ENCODE measurements at places on chromosomes 5 and 9. TPM values are rescaled to one million over a fixed set of nuclear protein-coding genes. Genes with fewer than 3 reads are reported as not detected.
A peak's percentile ranks its signal among the peaks of the same experiment; 100 is the strongest.

GRCh38 chr5:1161108-1161832 is 40.1 kb upstream of the SLC6A19 start:
- DNase-seq, result no peak

GRCh38 chr5:34608368-34608767 is 47.8 kb upstream of the RAI14 start:
- no peak for DNase-seq

GRCh38 chr5:146794326-146795029 is 84.1 kb downstream of the PPP2R2B start:
- DNase-seq, result no peak

- no peak for DNase-seq
Observed at GRCh38 chr5:23012842-23013241, 159.7 kb upstream of the CDH12 start.

DNA sequence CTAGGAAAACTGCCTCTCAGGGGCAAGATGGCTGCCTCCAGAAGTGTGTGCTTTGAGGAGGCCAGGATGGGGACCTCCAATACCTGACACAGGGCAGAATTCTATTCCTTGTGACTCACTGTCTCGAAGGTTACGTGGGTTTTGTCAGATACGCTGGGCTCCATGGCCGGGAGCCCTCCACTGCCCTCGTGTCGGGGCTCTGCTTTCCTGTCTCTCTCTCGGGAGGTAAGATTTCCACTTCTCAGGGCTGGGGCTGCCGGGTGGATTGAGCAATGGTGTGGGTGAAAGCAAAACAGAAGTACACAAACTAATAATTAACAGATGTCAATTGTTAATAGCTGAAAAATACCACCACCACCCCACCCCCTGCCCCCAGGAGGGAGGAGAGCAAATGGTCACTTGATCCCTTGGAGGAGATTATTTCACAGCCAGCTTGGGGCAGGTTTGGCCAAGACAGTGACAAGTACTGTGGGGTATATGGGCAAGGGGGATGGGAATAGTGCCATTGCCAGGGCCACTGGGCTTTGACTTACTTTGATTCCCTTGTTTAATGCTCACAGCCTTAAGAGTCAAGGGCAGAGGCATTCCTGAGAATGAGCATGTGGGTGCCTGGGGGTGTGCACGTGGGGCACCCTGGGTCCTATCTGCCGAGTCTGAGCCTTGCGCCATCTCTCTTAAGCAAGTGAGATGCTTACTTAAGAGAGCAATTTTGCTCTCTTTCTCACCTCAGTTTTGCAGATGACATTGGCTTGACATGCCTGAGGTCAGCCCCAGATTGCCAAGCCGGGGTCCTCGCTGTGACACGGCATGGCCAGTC is 28.8 kb upstream of the DAB2IP start:
- no peak for DNase-seq

The GADD45G gene
- total RNA-seq, result 6.2 TPM

GRCh38 chr5:170289121-170289520 is 8.5 kb downstream of the LCP2 start:
- no peak for DNase-seq

GRCh38 chr5:96148376-96148775 is 186.7 kb upstream of the ELL2 start:
- no peak for DNase-seq

DNA sequence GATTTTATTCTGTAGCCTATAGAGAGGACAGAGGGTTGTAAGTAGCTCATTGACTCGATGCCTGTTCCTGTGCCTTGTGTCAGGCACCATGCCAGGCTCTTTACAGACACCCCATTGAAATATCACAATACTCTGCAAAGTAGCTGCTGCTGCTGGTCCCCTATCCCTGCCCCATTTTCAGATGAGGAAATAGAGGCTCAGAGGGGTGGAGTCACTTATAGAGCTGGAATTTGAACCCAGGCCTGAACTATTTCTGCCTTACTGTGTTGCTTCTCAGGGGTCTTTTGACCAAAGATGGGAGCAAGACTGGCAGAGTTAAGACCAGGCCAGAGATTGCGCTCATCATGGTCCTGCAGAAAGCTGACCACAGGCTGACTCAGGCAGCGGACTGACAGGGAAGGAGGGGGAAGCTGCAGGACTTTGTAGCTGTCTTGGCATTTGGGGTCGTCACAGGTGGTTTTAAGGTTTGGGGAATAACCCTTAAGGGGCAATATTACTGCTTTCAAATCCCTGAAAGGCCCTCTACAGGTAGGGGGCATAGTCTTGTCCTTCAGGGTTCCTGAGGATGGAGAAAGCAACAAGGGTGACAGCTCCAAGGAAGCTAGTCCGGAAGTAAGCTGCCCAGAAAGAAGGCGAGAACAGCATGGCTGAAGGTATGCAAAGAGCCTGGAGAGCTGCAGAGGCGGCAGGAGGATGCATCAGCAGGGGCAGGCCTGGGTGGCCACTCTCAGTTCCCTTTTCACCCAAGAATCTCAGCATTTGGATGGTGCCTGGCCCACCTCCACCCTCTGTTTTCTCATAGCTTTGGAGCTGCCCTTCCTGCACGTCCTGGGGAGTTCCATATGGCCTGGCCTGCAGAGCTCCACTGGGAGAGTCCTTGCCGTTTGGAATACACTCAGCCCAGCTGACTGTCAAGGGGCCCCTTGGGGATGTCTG is 18.3 kb upstream of the NDST1 start:
- DNase-seq, result no peak

The ANKRD20A1 gene
- 0.54 TPM for total RNA-seq

The HK3 gene
- total RNA-seq, result 0.51 TPM

The LRRC19 gene
- not detected for total RNA-seq

GRCh38 chr5:83937837-83938236 is 217.2 kb upstream of the HAPLN1 start:
- DNase-seq, result no peak

- no peak for DNase-seq
Observed at GRCh38 chr5:871596-872298, 20.9 kb downstream of the BRD9 start.

DNA sequence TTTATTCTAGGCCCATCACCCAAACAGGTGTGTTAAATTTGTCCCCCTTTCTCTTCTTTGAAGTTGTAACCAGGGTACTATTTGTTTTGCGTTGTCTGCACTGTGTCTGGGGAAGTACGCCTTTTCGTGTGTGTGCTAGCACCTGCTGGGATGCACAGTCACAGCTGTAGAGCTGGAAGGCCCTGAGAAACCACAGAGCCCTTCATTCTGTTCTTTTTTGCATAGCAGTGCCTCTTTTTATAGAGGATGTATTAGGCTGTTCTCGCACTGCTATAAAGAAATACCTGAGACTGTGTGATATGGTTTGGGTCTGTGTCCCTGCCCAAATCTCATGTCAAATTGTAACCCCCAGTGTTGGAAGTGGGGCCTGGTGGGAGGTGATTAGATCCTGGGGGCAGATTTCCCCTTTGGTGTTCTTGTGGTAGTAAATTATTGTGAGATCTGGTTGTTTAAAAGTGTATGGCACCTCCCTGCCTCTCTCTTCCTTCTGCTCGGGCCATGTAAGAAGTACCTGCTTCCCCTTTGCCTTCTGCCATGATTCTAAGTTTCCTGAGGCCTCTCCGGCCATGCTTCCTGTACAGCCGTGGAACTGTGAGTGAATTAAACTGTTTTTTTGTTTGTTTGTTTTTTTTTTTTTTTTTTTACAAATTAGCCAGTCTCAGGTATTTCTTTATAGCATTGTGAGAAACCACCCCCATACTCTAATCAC is 14.0 kb downstream of the SEC61B start:
- DNase-seq, result no peak

DNA sequence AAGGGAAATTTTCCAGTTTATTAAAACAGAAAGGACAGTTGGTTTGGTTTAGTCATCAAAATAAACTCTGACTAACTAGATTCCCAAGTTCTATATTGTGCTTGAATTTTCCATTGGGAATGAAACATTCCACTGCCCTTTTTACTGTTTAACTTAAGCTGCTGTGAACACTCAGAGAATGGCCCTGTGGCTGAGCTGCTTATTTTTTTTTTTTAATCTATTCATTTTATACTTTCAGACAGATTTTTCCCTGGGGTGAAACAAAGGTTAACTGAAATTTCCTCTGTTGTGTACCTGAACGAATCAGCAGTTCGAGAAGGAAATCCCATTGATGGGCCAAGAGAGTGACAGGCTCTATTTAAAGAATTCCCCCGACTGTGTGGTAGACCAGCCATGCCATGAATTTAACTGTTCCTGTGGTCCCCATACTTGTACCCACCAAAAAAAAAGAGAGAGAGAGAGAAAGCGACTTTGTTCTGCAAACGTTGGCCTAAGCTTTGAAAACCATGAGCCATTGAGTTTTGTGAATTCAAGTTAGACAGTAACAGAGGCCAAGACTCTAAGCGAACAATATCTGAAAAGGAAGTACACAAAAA is 138.7 kb upstream of the GRHPR start:
- no peak for DNase-seq

DNA sequence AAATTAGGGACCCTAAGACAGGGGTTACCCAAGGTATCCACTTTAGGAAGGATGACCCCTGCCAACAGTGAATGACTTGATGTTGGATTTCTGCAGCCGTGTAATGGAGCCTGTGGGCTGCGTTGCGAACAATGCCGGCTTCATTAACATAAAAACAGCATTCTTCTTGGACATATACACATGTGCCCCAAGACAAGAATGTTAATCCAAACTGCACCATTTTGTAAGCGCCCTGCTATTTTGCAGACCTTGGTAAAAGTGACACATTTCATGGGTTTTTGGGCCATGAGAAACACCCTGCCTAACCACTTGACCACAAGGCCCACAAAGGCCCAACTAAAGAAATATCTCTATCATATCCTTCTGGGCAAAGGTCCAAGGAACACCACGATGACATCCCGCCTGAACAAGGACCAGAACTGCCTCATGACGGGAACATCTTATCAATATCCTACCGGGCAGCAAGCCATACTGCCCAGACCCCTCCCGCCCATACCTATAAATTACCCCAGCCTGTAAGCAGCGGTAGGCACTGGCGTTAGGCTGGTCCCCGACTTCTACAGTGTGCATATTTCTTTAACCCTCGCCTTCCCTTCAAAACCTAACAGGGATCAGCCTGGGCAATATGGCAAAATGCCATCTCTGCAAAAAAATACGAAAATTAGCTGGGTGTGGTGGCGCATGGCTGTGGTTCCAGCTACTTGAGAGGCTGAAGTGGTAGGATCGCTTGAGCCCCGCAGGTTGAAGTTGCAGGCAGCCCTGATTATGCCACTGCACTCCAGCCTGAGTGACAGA is 9.7 kb upstream of the PDCD1LG2 start:
- no peak for DNase-seq

GRCh38 chr5:150213530-150213929 is 23.7 kb downstream of the SLC6A7 start:
- DNase-seq, result no peak

DNA sequence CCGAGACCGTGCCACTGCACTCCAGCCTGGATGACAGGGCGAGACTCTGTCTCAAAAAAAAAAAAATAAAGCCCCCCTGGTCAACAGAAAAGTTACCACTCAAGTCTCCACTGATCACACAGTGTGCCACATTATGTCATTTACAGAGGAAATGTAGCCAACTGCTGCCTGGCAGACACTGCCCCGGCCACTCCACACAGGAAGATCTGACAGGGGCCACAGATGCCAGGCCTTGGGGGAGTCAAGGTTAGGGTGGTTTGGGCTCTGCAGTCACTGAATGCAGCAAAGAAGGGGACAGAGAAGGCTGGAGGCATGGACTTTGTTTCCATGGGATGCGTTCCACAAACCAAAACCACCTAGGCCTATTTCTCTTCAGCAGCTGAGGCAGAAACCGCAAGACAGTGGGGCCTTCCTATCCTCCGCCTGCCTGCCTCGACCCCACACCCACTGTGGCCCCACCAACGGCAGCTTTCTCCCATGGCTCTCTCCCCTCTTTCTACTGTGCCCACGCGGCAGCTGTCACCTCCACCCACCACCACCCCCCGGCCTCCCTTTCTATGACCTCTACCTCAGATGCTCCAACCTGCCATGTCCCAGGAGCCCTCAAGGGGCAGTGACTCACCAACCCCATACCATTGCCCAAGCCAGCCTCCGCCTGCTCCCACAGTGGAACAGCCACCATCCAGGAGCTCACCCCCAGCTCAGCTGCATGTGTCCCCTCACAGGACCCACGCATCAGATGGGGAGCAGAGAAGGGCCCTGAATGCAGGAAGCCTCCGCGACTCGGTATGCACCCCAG is 12.4 kb downstream of the IPPK start:
- DNase-seq, result no peak

GRCh38 chr5:109690975-109691574 is 1.3 kb downstream of the MAN2A1 start:
- peak; percentile 60 for DNase-seq

- no peak for DNase-seq
Observed at GRCh38 chr5:143717400-143717799, 94.6 kb upstream of the HMHB1 start.

DNA sequence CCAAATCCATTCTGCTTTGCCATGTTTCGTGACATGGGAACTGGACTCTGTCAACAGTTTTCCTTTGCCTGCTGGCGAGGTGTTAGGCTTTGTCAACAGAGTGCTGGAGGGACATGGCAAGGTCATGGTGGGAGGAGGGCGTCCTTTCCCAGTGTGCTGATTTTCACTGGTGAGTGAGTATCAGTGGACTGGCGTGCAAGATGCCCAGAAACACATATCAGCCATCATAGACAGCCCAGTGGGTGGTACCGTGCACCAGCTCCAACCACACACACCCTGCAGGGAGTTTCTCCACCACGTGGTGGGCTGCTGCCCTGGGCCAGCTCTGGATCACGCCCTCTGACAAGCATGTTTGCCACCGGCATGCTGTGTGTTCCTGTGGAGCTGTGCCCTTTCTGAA is 50.0 kb upstream of the ABL1 start:
- DNase-seq, result no peak

DNA sequence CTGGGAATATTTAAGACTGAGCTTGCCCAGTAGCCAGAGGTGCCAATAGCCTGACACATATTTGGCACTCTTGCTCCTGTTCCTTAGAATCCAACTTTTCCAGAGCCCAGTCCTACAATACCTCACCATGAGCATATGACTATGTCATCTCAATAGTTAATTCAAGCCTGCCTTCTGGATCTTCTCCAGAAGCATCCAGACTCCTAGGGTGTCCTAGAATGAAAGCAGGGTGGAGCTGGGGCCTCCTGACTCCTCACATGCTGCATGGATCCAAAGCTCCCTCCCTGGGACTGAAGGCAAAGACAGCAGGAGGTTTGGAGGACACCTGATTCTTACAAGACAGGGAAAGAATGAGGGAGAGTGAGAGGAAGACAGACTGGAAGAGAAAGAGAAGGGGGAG is 37.9 kb downstream of the SH3TC2 start:
- DNase-seq, result no peak

GRCh38 chr5:122073018-122073417 is 5.0 kb downstream of the LOX start:
- DNase-seq, result no peak

DNA sequence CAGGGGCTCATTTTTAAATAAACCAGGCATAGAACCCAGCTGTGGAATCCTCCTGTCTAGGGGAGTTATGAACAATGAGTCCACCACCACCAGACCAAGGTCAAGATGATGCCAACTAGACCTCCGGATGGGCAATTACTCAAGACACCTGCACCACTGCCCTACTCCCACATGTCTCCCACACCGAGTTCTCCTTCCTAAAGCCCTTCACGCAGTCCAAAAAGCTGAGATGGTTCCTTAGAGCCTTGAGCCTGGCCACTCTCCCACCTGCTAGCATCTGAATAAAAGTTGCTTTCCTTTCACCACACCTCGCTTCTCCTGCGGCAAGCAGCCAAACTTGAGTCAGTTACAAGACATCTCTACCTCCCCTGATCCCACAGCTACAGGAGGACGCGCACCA is 15.4 kb upstream of the PPP1R26 start:
- DNase-seq, result no peak

Measured in endothelial cell (in vitro differentiated cells).